ENCODE measurements at places on chromosomes 6 and 20. TPM values are rescaled to one million over a fixed set of nuclear protein-coding genes. Genes with fewer than 3 reads are reported as not detected.
A peak's percentile ranks its signal among the peaks of the same experiment; 100 is the strongest.

- H3K4me3 ChIP-seq, result no peak overlapping the region
- H3K27ac ChIP-seq, result no peak overlapping the region
- H3K36me3 ChIP-seq, result peaks cover 8% of the 10 kb centered on the region
- DNase-seq, result no peak
- no peaks in the 10 kb centered on the region for H3K27me3 ChIP-seq
These were observed 19.5 kb downstream of the DUSP22 start for GRCh38 chr6:311679-312220.

DNA sequence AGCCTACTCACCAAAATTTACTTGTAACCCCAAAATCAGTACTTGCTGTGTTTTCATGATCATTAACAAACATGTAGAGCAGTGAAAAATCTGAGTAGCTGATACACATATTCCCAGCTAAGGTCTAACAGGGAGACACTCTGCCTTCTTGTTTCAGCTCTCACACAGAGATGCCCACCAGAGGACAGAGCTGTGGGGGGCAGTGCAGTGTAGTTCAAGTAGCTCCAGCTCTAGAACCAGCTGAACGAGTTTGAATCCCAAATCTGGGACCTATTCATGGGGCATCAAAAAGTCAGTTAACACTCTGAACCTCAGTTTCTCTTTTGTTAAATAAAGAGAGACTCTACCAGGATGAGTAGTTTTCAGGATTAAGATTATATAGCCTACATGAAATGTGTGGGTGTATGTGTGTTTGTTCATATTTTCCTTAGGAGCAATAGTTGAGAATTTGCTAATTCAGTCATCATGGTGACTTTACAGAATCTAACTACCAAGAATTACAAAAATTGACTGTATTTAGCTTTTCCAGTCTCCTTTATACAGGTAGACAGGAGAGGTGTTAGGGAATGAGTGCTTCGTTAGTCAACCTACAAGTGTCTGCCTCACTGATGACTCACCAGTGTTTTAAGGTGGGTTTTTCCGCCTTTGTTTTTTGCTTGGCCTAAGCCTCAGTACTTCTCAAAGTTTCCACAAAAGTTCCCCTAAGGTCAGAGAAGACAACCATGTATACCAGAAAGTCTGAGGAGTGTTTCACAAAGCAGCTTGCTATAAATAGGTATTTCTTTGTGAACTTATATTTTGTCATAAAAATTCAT is 164.0 kb upstream of the RUNX2 start:
- DNase-seq, result no peak
- peaks cover 18% of the 10 kb centered on the region for H3K4me1 ChIP-seq
- peaks cover 14% of the 10 kb centered on the region for H3K36me3 ChIP-seq

DNA sequence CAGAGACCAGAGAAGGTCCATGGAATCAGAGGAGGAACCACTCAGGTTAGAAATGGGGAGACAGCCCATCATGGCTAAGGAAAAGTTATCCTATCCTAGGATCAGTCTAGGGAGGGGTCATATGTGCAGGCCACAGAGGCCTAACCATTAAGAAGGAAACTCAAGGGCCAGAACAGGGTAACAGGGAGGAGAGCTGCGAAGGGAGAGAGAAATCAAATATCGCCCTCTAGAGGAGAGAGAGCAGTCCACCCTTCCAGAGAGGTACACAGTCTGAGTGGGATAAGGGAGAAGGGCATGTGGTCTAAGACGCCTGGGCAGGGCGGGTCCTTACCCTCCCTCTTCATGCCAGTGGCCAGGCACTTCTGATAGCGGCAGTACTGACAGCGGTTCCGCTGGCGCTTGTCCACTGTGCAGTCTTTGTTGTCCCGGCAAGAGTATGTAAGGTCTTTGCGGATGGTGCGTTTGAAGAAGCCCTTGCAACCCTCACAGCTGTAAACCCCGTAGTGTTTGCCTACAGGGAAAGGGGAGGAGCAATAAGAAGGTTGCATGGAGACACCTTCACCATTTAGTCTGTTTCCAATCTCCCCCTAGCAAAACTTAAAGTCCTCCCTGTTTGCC is 2.9 kb downstream of the RXRB start:
- H3K36me3 ChIP-seq, result peaks cover 43% of the 10 kb centered on the region
- peaks cover 8% of the 10 kb centered on the region for H3K27me3 ChIP-seq
- peak overlapping the region; percentile 52 for H3K27ac ChIP-seq
- H3K4me3 ChIP-seq, result no peak overlapping the region
- DNase-seq, result no peak
- peaks cover 43% of the 10 kb centered on the region for H3K4me1 ChIP-seq

DNA sequence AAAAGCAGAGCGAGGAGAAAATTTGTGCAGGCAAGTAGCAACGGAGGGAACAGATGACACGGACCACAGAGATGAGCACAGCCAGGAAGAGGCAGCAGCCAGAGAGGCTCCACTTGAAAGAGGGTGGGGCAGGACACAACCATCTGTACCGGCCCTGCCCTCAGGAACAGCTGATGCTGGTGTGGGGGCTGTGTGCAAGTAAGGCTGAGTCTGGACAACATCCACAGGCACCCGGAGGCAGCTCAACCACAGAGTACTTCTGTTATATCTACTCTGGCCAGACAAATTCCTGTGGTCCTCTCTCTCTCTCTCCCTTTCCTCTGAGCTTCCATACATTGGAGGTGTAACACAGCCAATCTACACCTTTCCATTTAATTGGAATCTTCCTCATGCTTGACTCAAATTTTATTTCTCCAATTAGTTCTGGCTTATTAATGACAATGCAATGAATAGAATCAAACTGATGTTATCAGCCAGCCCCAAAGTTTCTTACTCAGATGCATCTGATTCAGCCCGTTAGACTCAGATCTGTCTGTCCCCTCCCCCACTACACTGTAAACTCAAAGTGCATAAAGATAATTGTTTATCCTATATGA is 24.9 kb downstream of the KIF13A start:
- H3K4me1 ChIP-seq, result peaks cover 2% of the 10 kb centered on the region
- H3K4me3 ChIP-seq, result no peak overlapping the region
- peaks cover 56% of the 10 kb centered on the region for H3K27me3 ChIP-seq
- H3K36me3 ChIP-seq, result no peaks in the 10 kb centered on the region
- peak overlapping the region; percentile 38 for H3K27ac ChIP-seq
- no peak for DNase-seq

- no peaks in the 10 kb centered on the region for H3K4me1 ChIP-seq
- DNase-seq, result no peak
- H3K27ac ChIP-seq, result no peak overlapping the region
- H3K36me3 ChIP-seq, result no peaks in the 10 kb centered on the region
These were observed 40.9 kb downstream of the CDH22 start for GRCh38 chr20:46267108-46268105.

DNA sequence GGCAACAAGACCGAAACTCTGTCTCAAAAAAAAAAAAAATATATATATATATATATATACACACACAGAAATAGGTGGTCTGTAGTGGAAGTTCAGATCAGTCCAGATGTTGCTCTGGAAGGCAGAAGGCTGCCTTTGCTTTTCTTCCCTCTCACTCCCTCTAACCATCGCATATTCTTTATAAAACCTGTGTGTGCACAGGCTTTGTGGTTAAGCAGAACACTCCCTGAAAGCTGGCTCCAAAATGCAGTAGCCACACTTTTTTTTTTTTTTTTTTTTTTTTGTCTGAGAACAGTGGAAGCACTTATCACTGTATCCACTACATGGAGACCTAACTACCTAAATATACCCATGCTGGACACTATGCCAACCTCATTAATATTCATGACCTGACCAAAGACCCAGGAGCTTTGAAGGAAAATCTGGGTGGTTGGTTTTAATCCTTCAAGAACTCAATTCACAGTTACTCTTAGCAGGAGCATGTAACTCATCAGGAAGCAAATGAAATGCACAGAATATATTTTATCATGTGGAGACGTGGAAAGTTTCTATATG is 20.0 kb upstream of the GFOD1 start:
- DNase-seq, result no peak
- no peaks in the 10 kb centered on the region for H3K36me3 ChIP-seq
- no peak overlapping the region for H3K27ac ChIP-seq
- H3K4me3 ChIP-seq, result no peak overlapping the region
- H3K4me1 ChIP-seq, result peaks cover 3% of the 10 kb centered on the region
- peaks cover 14% of the 10 kb centered on the region for H3K27me3 ChIP-seq

DNA sequence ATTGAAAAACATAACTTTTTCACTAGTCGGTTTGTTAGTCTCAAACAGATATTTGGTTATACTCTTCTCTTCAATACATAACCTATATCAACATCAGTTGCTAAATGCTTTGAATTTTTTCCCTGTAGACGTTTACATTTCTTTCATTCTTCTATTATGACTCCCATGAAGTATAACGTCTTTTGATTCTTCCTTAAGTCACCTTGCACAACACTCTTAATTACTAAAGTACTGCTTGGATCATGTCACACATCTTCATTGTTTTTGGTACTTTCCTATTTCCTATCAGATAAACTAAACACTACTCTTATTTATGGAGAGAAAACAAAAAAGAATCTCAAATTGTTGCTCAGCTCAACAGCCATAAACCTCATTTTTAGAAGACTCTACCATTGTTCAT is 23.0 kb upstream of the BMP5 start:
- H3K4me1 ChIP-seq, result no peaks in the 10 kb centered on the region
- H3K27me3 ChIP-seq, result no peaks in the 10 kb centered on the region
- no peak for DNase-seq
- no peaks in the 10 kb centered on the region for H3K36me3 ChIP-seq
- no peak overlapping the region for H3K27ac ChIP-seq

DNA sequence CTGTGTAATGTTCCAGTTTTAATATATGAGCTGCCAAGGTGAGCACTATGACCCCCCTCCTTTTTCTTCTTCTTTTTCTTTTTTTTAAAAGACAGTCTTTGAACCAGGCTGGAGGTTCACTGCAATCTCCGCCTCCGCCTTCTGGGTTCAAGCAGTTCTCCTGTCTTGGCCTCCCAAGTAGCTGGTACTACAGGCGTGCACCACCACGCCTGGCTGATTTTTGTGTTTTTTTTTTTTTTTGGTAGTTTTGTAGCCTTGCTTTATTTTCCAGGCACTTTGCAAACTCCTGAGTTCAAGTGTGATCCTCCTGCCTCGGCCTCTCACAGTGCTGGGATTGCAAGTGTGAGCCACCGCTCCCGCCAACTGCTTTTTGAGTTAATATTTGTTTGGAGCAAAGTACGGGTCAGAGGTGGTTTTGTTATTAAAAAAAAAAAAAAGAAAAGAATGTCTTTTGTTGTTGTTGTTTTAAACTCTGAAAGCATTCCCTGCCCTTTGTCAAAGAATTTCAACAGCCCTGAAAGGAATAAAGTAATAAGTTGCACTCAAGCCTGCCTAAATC is 78.6 kb downstream of the JARID2 start:
- H3K36me3 ChIP-seq, result peaks cover 12% of the 10 kb centered on the region
- no peak for DNase-seq
- H3K4me3 ChIP-seq, result no peak overlapping the region
- H3K4me1 ChIP-seq, result peaks cover 69% of the 10 kb centered on the region
- no peak overlapping the region for H3K27ac ChIP-seq

DNA sequence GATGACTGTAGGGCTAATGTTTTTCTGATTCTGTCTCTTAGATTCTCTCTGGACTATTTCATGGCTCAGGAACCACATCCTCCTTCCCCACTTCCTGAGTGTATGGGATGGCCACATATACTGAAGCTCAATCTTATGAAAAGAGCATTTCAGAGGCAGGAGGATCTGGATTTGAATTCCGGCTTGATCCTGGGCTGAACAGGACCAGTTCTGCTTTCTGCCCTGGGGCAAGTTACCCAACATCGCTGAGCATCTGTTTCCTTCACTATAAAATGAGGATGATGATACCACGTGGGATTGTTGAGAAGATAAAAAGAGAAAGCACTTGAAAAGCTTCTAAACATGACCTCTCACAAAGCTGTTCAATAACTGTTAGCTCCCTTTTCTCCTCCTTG is 168.4 kb upstream of the TNFAIP3 start:
- no peak for DNase-seq
- H3K27ac ChIP-seq, result peak overlapping the region; percentile 92
- peak overlapping the region; percentile 74 for H3K4me3 ChIP-seq
- H3K4me1 ChIP-seq, result peaks cover 27% of the 10 kb centered on the region

DNA sequence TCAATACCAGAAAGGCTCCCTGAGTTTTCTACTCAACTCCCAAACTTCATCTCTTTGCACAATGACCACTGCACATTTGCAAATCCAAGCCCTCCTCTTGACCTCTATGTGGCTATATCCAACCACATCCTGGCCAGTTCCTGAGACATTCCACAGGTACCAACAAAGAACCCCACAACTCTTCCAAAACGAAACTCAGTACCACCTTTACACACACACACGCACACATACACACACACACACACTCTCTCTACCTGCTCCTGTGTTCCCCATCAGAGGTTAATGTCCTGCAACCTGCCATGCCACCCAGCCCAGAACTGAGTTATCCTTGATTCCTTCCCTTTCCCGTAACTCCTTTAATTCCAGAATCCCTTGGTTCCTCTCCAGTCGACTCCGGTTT is 58.5 kb downstream of the CHD6 start:
- no peak for DNase-seq
- no peaks in the 10 kb centered on the region for H3K4me1 ChIP-seq
- H3K27ac ChIP-seq, result no peak overlapping the region
- H3K27me3 ChIP-seq, result no peaks in the 10 kb centered on the region

DNA sequence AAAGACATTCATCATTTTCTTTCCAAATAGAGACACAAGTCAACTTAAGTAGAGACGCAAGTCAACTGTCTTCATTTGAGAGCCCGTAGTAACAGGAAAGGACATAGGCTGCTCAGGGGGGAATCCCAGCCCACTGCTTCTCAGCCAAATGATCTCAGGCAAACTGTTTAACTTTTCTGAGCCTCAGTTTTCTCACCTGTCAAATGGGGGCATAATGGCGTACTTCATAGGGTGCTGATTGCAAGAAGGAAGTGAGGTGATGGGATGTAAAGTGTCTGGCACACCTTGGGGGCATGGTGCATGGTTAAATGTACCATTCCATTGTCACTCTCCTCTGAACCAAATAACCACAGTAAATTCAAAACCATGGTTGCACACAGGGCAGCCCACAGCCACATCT is 96.5 kb downstream of the EYA2 start:
- peaks cover 20% of the 10 kb centered on the region for H3K27me3 ChIP-seq
- peak overlapping the region; percentile 98 for H3K27ac ChIP-seq
- H3K4me1 ChIP-seq, result peaks cover 53% of the 10 kb centered on the region
- no peak for DNase-seq
- H3K4me3 ChIP-seq, result no peak overlapping the region

- no peaks in the 10 kb centered on the region for H3K4me1 ChIP-seq
- no peaks in the 10 kb centered on the region for H3K36me3 ChIP-seq
- H3K4me3 ChIP-seq, result no peak overlapping the region
- H3K27me3 ChIP-seq, result no peaks in the 10 kb centered on the region
- no peak overlapping the region for H3K27ac ChIP-seq
These were observed 73.0 kb upstream of the PTCHD4 start for GRCh38 chr6:48183811-48184605.

DNA sequence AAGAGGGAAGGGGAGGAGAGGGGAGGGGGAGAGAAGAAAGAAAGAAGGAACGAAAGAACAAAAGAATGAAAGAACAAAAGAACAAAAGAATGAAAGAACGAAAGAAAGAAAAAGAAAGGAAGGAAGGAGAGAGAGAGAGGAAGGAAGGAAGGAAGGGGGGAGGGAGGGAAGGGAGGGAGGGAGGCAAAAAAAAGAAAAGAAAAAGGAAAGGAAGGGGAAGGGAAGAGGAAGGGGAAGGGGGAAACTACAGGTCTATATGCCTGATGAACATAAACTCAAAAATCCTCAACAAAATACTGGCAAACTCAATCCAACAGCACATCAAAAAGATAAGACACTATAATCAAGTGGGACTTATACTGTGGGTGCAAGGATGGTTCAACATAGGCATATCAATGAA is 13.7 kb upstream of the LGSN start:
- no peak for DNase-seq
- no peak overlapping the region for H3K4me3 ChIP-seq
- H3K4me1 ChIP-seq, result no peaks in the 10 kb centered on the region
- no peak overlapping the region for H3K27ac ChIP-seq
- no peaks in the 10 kb centered on the region for H3K36me3 ChIP-seq

The TBXT gene
- not detected for total RNA-seq

The DEFB115 gene
- total RNA-seq, result not detected

The KHDC1 gene
- 5.0 TPM for total RNA-seq

The TOX2 gene
- 0.44 TPM for total RNA-seq

The GHRH gene
- not detected for total RNA-seq

The OTOR gene
- not detected for total RNA-seq

The LY6G5C gene
- 3.5 TPM for total RNA-seq

Measured in activated naive CD8-positive, alpha-beta T cell treated with anti-CD3 and anti-CD28 coated beads, Interleukin-2, amount 10 ng/mL, durations not matched to agents 7 days and 5 days (primary cell).